ENCODE measurements at places on chromosomes 4 and X.
A peak's percentile ranks its signal among the peaks of the same experiment; 100 is the strongest.

GRCh38 chr4:113757486-113757885, 4.1 kb downstream of the CAMK2D start:
- DNase-seq: no peak

DNA sequence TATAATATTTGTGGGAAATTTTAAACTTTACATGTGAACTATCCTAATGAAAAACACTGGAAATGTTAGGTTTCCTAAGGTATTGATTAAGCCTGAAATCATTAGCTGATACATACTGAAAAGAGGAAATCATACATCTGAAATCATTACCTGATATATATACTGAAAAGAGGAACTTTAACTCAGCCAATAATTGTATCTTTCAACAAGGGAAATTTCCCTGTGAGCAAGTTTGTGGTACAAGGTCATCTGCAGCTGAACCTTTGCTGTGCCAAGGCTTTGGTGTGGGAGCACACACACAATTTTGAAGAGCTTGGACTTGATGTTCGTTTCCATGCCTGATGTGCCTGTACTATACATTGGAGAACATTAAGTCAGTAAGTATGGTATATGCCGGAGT, 131.9 kb upstream of the USP9X start:
- no peak for DNase-seq

- no peak for DNase-seq
Measured at GRCh38 chr4:40649321-40649720, 19.7 kb upstream of the RBM47 start.

GRCh38 chr4:129747756-129748155, 651.8 kb downstream of the C4orf33 start:
- DNase-seq: no peak

- no peak for DNase-seq
Measured at GRCh38 chr4:73984736-73985527, 3.1 kb downstream of the PPBP start.

- no peak for DNase-seq
Measured at GRCh38 chr4:21067351-21067750, 367.1 kb downstream of the PACRGL start.

DNA sequence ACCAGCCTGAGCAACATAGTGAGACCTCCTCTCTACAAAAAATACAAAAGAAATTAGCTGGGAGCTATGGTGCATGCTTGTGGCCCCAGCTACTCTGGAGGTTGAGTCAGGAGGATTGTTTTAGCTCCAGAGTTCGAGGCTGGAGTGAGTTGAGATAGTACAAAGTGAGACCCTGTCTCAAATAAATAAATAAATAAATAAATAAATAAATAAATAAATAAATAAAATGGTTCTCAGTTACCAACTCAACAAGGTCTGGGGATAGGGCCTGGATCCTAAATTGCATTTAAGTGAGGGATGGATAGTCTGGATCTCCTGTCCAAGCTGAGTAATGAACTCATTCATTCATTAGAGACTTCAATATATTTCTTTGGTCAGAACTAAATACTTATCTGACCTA, 115.7 kb upstream of the IL1RAPL2 start:
- DNase-seq: no peak

GRCh38 chrX:9369802-9370291, 95.0 kb upstream of the TBL1X start:
- no peak for DNase-seq

DNA sequence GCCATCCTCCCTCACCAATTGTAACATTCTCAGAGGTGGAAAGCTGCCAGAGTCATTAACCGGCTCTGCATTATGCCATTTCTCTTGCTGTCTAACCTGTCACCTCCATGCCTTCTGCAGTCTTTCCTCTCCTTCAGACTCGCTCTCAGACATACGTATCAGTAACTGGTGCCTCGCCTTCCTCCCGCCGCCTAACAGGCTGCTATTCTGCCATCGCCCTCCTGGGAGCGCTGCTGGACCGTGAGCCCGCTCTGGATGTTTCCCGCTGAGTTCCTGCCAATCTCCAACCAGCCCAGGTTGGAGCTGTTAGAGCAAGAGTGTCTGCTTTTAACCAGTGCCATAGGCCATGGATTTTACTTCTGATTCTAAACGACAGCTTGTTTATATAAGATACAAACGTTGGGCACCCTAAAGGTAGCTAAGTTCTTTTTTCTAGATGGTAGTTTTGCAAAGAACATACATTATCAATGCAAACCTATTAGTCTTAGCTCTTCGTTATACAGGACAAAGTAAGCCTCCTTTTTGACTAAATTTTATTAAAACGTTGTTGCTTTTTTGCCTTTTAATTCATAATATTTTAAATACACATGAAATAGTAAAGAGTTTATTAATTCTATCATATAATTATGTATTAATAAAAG, 59.5 kb upstream of the NEIL3 start:
- peak; percentile 15 for DNase-seq

GRCh38 chr4:165106518-165106917, 6.1 kb downstream of the TMEM192 start:
- no peak for DNase-seq

DNA sequence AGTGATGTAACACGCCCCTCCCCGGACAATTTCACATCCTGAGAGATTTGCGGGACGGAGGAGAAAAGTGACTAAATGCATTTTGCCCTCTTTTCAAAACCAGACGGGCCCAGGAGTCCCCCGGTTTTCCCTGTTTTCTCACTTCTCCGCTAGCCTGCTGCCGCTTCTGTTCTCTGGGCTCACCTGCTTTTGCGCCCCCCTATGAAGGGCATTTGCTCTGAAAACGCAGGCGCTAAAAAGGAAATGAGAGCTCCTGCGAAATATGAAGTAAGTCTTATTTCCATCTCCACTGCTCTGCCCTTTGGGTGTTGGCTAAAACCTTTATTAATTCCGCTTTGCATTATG, 613 bp upstream of the TMEM47 start:
- DNase-seq: no peak

GRCh38 chr4:155307731-155308277, 69.0 kb downstream of the MAP9 start:
- no peak for DNase-seq

- no peak for DNase-seq
Measured at GRCh38 chr4:79492148-79492547, 84.1 kb upstream of the GK2 start.

DNA sequence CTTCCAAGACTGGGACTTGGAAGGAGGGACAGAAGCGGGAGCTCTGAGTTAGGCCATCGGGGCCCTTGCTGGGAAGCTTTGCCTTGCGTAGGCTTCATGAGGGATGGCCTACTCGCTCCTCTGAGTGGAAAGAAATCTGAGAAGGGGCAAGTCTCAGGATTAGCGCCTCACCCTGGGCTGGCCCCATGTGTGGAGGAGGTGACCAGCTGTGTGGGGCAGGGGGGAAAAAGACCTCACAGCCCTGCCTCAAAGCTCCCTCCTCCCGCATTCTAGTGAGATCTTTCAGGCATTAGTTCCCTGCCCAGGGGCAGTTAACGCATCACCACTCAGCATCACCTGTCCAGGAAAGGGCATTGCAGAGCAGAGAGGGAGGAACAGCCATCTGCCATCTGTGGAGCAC, 156.1 kb downstream of the ENPP6 start:
- no peak for DNase-seq

- no peak for DNase-seq
Measured at GRCh38 chr4:23368081-23368697, 521.7 kb downstream of the PPARGC1A start.

DNA sequence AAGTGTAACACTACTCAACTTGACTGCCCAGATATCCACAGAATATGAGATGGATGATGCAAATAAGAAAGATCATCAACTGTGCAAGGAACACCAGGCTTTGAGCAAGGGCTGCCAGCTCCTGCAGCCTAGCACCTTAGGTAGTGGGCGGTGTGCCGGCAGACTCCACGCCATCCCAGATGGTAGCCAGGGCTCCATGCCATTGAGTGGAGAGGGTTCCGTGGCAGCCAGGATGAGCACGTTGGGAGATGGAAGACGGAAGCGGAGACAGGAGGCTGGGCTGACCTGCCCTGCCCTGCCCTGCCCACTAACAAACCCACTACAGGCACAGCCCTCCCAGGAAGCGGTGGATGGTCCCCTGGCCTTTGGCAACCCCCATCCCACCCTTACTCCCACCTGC, 51.9 kb downstream of the TMPRSS11F start:
- DNase-seq: no peak

DNA sequence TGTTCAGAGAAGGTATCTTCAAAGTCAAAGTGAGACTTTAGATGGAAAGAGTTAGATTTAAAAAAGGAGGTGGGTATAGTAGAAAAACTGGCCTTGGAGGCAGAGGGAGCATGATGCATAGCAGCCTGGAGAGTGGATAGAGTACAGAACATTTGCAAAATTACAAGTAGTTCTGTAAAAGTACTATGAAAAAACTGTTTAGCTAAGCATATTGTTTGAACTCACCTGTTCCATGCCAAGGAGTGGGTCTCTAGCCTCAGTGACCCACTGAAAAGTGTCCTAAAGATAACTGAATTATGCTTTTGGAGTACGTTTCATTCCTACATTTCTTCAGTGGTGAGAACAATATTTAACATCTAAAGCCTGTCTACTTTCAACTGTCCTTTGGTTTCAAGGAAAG, 218.9 kb downstream of the NAP1L3 start:
- DNase-seq: no peak

GRCh38 chr4:142284402-142285221, 561.5 kb downstream of the INPP4B start:
- no peak for DNase-seq

DNA sequence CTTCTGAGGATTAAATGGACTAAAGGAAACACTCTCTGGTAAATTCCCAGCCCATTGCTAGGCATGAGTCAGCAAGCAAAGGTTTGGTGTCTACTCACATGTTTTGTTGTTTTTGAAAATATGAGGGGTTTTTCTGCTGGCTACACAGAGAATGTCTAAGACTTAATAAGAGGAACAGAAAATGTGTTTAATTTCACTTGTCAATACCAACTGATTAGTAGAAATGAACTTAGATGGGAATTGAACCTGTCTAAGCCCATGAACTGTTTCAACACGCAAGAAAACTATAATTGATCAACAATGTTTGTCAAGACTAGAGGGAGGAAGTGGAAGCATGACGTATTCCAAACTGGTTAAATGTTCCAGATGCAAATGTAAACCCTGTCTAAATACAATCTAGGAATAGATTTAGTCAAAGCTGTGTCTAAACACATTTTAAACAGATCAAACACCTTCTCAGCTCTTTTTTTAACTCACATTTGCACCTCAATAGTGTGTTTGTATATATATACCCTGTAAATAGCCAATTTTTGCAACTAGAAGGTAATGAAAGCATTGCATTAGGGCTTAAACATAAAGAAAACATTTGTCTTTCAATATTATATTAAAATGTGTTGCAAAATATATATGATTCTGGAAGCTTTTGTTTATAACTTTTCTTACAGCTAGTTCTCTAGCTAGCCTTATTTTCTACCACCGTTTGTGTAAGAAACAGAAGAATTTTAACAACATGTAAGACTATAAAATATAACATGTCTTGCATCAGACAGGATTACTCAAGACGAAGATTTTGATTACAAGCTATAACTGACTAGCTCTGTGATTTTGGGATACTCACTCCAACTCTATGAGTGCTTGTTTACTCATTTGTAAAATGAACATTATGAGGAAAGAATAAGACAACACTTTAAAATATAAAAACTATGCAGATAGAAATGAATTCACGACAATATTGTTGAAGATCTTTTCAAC, 607.8 kb downstream of the FSTL5 start:
- no peak for DNase-seq

DNA sequence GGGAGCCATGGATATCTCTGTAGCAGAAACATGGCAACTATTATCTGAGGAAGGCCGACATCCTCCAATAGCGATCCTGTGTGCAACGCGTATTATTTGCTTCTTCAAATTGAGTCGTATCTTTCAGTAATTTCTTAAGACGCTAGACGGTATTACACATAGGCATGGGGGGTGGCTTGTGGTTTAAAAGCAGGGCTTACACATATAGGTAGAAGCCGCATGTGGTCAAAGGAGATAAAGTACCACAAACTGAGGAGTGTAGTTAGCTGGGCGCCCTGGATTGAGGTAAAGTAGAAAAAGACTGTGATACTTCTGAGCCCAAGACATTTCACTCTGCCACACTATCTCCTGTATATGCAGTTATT, 94.6 kb downstream of the SORBS2 start:
- DNase-seq: no peak

- DNase-seq: no peak
Measured at GRCh38 chr4:5928274-5928673, 35.4 kb upstream of the CRMP1 start.

GRCh38 chr4:52199574-52200338, 148.7 kb downstream of the SPATA18 start:
- no peak for DNase-seq

GRCh38 chr4:184475096-184475461, 729 bp upstream of the IRF2 start:
- DNase-seq: peak; percentile 49

DNA sequence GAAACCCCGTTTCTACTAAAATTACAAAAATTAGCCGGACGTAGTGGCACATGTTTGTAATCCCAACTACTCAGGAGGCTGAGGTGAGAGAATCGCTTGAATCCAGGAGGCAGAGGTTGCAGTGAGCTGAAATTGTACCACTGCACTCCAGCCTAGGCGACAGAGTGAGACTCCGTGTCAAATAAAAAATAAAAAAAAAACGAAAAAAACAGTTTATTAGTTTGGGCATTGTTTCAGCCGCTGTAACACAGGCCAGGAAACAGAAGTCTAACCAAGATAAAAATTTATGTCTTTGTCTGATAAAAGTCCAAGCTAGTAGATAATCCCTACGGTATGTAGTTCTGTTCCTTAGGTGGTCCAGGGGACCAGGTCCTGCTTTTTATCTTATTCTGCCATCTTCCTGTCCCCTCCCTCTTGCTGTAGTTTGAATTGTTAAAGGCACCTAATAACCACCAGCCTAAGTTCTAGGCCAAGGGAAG, 21.4 kb downstream of the USO1 start:
- DNase-seq: no peak

DNA sequence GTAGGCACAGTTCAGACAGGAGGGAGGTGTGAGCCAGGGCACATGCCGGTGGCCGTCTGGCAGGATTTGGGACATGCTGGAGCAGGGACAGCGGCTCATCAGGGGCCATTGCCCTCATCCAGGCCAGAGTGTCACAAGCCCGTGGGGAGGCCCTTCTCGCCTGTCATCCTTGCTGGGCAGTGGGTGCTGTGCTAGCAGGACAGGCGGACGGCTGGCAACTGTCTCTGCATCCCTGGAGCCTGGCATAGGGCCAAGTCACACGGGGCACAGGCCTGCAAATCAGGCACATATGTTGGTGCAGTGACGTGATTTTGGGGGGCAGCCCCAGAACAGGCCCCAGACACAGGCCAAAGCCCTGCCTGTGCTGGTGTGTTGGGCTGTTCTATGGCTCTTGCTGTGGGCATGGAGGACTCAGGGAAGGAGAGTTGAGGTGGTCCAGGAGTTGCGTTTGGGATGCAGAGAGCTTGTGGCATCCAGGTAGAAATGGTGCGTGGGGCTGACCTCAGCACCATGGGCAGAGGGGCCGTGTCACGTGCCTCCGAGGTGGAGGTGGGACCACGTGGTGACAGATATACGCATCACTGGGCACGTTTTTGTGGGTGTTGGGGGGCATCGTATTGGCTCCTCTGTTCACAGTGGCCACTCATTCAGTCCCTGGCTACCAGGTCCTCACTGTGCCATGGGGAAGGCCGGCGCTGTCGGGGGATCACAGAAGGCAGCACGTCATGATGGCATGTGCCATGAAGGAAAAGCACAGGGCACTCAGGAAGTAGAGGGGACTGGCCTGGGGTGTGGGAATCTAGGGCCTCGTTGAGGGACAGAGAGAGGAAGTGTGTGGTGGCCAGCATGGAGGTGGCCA, 14.6 kb upstream of the MSANTD1 start:
- DNase-seq: no peak

GRCh38 chr4:31065086-31065485, 344.9 kb downstream of the PCDH7 start:
- DNase-seq: no peak
